ELR (cell line): ENCODE measurements at places on chromosomes 7 and 10.

DNA sequence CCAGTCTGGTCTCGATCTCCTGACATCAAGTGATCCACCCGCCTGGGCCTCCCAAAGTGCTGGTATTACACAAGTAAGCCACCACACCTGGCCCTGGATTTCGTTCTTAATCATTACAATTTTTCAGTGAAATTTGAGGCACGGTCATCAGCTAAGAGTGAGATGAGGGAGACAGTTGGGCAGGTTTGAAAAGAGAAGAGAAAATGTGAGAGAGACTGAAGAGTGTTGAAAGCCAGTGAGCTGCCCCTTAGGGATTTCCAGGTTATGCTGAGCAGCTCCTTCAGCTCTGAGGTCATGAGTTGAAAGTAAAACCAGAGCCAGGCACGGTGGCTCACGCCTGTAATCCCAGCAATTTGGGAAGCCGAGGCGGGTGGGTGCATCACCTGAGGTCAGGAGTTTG lies 5.9 kb upstream of the UPF2 start:
- DNase-seq: no peak

- DNase-seq: no peak
These were observed 60.0 kb upstream of the LANCL2 start for GRCh38 chr7:55305135-55305534.

DNA sequence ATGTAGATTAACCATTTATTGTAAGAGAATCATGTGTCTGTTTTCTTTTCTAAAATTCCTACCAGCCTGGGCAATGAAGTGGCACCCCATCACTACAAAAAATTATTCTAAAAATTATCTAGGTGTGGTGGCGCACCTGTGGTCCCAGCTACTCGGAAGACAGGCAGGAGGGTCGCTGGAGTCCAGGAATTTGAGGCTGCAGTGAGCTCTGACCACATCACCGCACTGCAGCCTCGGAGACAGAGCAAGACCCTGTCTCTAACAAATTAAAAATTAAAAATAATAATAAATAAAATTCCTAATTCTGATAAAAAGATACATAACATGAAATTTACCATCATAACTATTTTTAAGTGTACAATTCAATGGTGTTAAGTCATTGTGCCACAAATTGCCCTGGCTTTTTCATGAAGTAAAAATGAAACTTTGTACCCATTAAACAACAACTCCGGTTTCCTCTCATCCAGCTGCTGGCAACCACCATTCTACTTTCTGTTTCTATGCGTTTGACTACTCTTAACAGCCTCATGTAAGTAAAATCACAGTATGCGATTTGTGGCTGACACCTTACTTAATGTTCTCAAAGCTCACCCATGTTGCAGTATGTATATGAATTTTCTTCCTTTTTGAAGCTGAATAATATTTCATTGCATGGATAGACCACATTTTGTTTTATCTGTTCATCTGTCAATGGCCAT lies 20.6 kb upstream of the USP6NL start:
- DNase-seq: no peak

- DNase-seq: no peak
These were observed at the start of gene INMT for GRCh38 chr7:30751696-30752273. INMT (plus strand) TSS chr7:30752135; CDS start chr7:30752151, 16 bp downstream.

DNA sequence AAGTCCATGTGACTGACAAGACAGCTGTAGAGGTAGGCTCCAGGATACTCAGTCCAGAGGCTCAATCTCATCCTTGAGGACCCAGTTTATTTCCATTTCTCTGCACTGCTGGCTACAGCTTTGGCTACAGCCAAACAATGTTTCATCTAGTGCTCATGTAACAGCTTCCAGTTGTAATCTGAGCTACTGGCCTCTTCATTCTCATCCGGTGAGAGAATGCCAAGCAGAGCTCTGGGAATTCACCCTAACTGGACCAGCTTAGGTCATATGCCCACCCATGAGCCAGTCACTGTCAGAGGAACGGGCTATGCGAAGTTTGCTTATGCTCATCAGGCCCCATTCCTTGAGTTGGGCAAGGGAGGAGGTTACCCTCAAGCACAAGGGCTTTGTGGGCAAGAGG lies 192.9 kb downstream of the EVX1 start:
- peak; percentile 27 for DNase-seq

DNA sequence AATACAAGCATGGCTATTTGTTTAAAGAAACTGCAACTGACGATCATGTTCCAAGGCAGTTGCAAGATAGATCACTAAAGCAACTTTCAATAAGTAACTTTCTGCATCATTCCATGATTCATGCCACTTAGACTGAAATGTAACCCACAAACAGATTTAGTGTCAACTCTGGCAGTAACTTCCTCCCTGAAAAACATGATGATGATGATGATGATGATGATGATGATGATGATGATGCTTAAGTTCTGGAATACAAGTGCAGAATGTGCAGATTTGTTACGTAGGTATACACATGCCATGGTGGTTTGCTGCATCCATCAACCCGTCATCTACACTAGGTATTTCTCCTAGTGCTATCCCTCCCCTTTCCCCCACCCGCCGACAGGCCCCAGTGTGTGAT lies 754.7 kb downstream of the INHBA start:
- no peak for DNase-seq

DNA sequence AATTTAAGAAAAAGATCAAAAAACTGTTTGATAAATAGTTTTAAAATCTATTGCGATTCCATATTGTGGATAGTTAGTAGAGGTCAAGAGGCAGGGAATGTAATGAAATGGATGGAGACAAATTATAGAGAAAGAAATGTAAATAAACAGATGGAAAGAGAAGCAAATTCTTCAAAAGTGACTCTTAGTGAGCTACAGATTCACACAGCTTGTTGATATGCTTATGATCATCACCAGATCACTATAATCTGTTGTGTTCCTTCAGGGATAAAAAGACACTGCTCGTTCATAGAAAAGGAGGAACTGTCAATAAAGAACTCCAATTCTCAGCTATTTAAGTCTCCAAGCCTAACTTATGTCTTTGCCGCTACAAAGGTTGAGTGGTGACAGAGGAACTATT lies 251.4 kb upstream of the SEMA3C start:
- DNase-seq: peak; percentile 16

DNA sequence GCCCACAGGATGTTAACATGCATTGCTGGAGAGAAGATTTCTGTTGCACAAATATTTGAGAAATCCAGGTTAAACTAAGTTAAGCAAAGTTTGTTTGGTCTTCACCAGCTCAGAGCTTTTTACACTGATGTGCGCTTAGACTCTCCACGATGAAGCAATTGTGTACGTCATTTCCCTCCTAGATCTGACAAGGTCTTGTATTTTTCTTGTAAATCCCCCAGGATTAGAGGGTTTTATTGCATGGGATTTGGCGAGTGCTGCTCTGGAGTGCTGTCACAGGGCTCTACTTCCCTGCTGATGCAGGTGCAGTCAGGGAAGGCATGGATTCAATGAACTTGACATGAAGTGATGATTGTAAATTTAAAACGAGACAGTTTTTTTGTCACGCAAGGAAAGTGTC lies 173.3 kb downstream of the PDE1C start:
- no peak for DNase-seq

GRCh38 chr10:88508796-88509195 lies 74.3 kb downstream of the RNLS start:
- no peak for DNase-seq
